Neural progenitor cell (in vitro differentiated cells): ENCODE measurements at places on chromosomes 11 and 22. TPM values are rescaled to one million over a fixed set of nuclear protein-coding genes. Genes with fewer than 3 reads are reported as not detected.

GRCh38 chr22:29216873-29217666 lies 11.4 kb downstream of the EMID1 start:
- no peak for DNase-seq

DNA sequence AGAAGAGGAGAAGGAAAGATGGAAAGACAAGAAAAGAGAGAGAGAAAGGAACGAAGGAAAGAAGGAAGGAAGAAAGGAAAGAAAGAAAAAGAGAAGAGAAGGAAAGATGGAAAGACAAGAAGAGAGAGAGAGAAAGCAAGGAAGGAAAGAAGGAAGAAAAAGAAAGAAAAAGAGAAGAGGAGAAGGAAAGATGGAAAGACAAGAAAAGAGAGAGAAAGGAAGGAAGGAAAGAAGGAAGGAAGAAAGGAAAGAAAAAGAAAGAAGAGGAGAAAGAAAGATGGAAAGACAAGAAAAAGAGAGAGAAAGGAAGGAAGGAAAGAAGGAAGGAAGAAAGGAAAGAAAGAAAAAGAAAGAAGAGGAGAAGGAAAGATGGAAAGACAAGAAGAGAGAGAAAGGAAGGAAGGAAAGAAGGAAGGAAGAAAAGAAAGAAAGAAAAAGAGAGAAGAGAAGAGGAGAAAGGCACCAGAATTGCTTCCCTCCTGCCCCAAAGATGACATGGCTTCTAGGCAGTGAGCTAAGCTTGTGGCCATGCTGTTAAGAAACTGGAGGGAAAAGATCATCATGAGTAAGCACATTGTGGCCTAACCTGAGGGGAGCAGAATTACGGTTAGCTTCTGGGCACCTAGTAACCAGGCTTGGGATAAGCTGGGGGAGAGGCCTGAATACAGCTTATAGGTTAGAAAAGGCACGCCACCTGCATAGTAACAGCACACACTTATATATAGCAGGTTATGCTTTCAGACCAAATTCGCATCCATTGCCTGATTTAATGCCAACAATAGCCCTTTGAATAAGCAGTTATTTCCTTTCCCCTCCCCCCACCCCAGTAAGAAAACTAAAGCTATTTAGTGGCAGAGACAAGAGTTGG lies 2.3 kb upstream of the ST3GAL4 start:
- no peak for DNase-seq

GRCh38 chr11:35629914-35630313 lies 11.7 kb downstream of the FJX1 start:
- DNase-seq, result no peak

- DNase-seq, result peak; percentile 24
These were observed 118.7 kb downstream of the PGR start for GRCh38 chr11:101010899-101011298.

GRCh38 chr11:126538071-126538470 lies 182.6 kb downstream of the ST3GAL4 start:
- no peak for DNase-seq

GRCh38 chr11:80727315-80727714 lies 1286.5 kb upstream of the TENM4 start:
- DNase-seq, result peak; percentile 60

GRCh38 chr11:33452836-33453624 lies 195.8 kb downstream of the HIPK3 start:
- DNase-seq, result no peak

DNA sequence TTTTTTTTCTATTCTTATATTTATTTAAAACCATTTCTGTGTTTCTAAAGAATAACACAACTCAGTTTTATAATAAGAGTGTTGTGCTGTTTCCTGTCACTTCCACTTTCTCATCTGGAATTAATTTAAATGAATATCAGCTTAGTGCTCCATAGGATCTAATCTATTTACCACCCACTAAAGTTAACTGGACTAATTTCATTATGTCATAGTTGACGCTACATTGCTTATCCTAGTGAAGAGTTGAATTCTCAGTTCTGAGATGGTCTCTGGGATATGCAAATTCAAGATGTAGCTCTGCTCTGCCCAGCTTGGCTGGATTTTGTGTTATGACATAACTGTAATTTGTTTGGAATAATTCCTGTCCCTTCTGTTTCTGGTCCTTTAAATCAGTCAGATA lies 380.1 kb downstream of the METTL15 start:
- no peak for DNase-seq

DNA sequence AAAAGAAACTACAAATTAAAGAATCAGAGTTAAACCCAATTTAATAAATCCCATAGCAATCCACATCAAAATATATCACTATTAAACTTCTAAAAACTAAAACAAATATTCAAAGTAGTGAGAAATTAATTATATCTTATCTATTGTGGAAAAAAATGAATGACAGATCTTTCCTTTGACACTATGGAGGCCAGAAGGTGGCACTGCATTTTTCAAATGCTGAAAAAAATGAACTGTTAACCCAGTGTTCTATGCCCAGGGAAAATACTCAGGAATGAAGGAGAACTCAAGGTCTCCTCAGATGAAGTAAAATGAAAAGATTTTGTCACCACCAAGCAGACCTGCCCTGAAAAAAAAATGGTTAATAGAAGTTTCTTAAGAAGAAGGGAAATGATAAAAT lies 27.7 kb downstream of the TYR start:
- no peak for DNase-seq

- no peak for DNase-seq
These were observed 5.3 kb upstream of the CARD18 start for GRCh38 chr11:105144887-105145286.

DNA sequence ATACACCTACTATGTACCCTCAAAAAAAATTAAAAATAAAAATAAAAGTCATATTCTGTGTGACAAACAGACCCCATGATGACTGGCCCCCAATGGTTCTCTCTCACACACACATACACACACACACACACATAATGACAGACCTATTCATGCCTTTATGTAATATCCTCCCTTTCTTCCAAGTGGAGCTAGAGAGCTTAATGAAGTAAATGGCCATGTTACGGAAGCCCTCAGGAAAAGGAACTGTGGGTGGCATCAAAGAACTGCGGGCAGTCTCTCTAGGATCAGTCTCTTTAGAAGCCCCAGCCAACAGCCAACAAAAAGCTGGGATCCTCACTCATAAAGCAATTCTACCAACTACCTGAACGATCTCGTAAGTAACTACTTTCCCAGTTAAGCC lies 125.5 kb downstream of the SIK3 start:
- DNase-seq, result peak; percentile 36

GRCh38 chr11:134062265-134063123 lies 6.4 kb upstream of the JAM3 start:
- no peak for DNase-seq

DNA sequence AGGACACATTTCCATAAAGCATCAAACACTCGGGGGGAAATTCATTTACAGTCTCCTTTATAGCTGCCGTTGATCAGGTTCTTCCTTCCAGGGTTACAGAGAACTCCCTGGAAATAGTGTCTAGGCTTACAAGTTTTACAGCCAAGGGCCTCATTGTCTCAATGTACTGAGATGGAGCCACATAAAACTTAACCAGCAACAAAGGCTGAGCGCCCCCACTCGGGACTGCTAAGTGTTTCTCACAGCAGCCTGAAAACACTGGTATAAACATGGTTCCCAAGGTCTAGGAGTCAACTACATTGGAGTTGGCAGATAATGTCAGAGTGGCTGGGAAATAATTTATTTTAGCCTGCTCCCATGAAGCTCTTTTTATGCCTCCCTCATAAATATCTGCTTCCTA lies 686.2 kb downstream of the OPCML start:
- no peak for DNase-seq

- DNase-seq, result no peak
These were observed 57.9 kb downstream of the NECTIN1 start for GRCh38 chr11:119671051-119671450.

DNA sequence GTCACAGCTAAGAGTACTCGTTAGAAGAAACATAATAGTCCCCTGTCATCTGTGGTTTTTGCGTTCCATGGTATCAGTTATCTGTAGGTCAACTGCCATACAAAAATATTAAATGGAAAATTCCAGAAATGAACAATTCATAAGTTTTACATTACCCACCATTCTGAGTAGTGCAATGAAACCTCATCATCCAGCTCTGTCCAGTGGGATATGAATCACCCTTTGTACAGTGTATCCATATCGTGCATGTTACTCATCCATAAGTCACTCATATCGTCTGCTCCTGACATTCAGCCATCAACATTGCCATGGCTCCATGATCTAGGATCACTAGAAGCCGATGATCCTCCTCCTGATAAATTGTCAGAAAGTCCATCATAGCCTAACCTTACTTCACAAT lies 174.9 kb upstream of the C11orf87 start:
- no peak for DNase-seq

GRCh38 chr11:2883979-2884815 lies 1.4 kb downstream of the CDKN1C start:
- peak; percentile 79 for DNase-seq

DNA sequence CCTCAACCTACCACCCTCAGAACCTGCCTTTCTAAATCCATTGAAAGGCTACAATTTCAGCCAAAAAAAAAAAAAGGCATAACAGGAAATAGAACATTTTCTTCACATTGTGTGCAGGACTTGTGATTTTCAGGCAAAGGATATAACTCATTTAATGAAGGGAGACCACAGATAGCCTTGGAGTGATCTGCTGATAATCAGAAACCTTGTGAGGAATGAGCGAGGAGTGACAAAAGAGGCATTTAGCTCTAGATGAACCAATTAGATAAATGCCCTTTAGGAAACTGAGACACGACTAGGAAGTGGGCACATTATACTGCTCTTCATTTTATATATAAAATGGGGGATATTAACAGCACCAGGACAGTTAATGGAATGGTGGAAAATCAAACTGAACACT lies 216.5 kb upstream of the GRIA4 start:
- no peak for DNase-seq

DNA sequence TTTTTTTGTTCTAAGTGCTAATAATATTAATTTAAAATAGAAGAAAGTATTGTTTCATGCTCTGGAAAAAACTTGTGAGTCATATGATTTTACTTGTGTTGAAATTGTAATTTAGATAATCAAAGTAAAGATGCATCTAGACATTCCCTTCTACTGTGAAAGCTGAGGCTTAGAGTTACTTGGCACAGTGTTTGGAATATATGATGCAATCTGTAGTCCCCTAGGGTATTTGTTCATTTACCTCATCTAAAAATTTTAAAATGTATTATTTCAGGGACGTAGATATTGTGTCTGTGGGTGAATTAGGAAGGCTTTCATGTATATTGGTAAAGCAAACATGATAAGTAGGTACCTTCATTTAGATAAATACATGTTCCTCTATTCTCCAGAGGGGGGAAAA lies 793.5 kb upstream of the CNTN5 start:
- no peak for DNase-seq

- DNase-seq, result peak; percentile 93
These were observed at the start of gene SPON1 for GRCh38 chr11:13962562-13963168. SPON1 (plus strand) TSS chr11:13962723; CDS start chr11:13962905, 182 bp downstream.

GRCh38 chr11:134532921-134533421 lies 120.9 kb upstream of the B3GAT1 start:
- no peak for DNase-seq

- DNase-seq, result no peak
These were observed 33.1 kb downstream of the TCP11L1 start for GRCh38 chr11:33072465-33072864.

GRCh38 chr11:10348650-10349280 lies 43.9 kb downstream of the ADM start:
- no peak for DNase-seq

- no peak for DNase-seq
These were observed 35.2 kb downstream of the LRFN4 start for GRCh38 chr11:66891851-66892660.

GRCh38 chr11:16363706-16364105 lies 7.4 kb upstream of the SOX6 start:
- DNase-seq, result no peak

DNA sequence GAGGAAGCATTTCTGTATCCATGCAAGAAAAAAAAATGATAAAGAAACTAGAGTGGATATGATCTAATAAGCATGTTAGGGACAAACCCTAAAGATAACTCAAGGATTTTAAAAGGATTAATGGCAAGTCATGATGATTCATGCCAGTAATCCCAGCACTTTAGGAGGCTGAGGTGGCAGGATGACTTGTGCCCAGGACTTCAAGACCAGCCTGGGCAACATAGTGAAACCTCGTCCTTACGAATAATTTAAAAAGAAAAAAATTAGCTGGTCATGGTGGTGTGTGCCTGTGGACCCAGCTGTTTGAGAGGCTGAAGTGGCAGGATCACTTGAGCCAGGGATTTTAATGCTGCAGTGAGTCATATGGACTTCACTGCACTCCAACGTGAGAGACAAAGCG lies 145.5 kb upstream of the BLID start:
- DNase-seq, result no peak

DNA sequence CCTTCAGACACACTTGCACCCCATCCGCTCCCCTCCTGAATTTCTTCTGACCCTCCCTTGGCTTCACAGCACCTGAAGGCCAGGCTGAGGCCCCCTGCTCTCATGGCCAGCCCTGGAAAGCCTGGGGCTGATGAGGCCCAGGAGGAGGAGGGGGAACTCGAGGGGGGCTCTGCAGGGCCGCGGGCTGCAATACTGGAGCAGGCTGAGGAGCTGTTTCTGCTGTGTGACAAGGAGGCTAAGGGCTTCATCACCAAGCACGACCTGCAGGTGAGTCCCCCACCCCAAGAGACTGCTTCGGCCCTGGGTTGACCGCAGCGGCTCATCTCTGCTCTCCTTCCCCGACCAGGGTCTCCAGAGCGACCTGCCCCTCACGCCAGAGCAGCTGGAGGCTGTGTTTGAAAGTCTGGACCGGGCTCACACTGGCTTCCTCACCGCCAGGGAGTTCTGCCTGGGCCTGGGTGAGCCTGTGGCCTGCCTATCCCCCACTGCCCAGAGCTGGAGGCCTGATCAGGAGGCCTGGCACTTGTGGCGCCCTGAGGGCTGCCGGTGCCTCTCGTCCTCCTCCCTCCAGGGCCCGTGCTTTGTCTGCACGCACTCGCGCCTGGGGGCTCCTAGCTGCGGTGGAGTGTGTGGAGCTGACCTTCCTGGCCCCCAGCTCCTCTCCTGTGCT lies 922 bp downstream of the CRACR2B start:
- peak; percentile 51 for DNase-seq

DNA sequence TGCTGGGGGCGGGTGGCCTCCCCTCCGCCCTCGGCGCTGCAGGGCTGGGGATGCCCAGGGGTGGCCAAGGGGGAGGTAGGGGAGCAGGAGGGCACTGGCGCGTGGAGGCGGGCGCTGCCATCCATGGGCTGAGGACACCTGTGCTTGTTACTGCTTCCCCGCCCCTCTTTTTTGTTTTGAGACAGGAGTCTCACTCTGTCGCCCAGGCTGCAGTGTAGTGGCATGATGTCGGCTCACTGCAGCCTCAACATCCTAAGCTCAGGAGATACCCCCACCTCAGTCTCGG lies 683 bp upstream of the FADS3 start:
- no peak for DNase-seq

GRCh38 chr11:128152796-128153696 lies 434.3 kb downstream of the ETS1 start:
- DNase-seq, result no peak

GRCh38 chr22:49013707-49014106 lies 814.0 kb downstream of the BRD1 start:
- no peak for DNase-seq

Gene CRYBB3
- 0.19 TPM in 1 of 2 replicates, not detected in the other for total RNA-seq

Gene SYCE3
- total RNA-seq, result 2.8 TPM in 1 of 2 replicates, not detected in the other

Gene TBX10
- not detected in 2 replicates for total RNA-seq

Gene C22orf15
- total RNA-seq, result 0.56 and 3.0 TPM in 2 replicates

Gene NCF4
- total RNA-seq, result not detected in 2 replicates

Gene SPI1
- total RNA-seq, result not detected in 2 replicates

Gene HOATZ
- total RNA-seq, result not detected in 2 replicates

Gene BBS1
- 42.0 and 68.9 TPM in 2 replicates for total RNA-seq

Gene LARGE2
- total RNA-seq, result 5.0 and 13.4 TPM in 2 replicates

Gene LTBP3
- total RNA-seq, result 1.2 and 6.1 TPM in 2 replicates

Gene CCDC89
- total RNA-seq, result 0.31 TPM in 1 of 2 replicates, not detected in the other

Gene MS4A4E
- not detected in 2 replicates for total RNA-seq

Gene PES1
- 30.2 and 54.4 TPM in 2 replicates for total RNA-seq

Gene ADAMTS15
- total RNA-seq, result 0.09 and 0.25 TPM in 2 replicates
